ENCODE measurements at places on chromosomes 6 and 20.
A peak's percentile ranks its signal among the peaks of the same experiment; 100 is the strongest.

GRCh38 chr6:16716321-16716858, 44.9 kb downstream of the ATXN1 start:
- DNase-seq: no peak

GRCh38 chr6:169029861-169030260, 223.8 kb downstream of the THBS2 start:
- DNase-seq: no peak

- no peak for DNase-seq
Observed at GRCh38 chr6:7701212-7701834, 24.6 kb upstream of the BMP6 start.

GRCh38 chr6:439641-440167, 48.2 kb downstream of the IRF4 start:
- DNase-seq: no peak

GRCh38 chr6:170271771-170272314, 19.0 kb downstream of the DLL1 start:
- DNase-seq: peak; percentile 82

- DNase-seq: no peak
Observed at GRCh38 chr20:32455171-32455900, 97.2 kb downstream of the ASXL1 start.

GRCh38 chr6:73308712-73309534, 45.2 kb downstream of the DPPA5 start:
- DNase-seq: no peak

- DNase-seq: no peak
Observed at GRCh38 chr20:25287631-25288290, 39.9 kb downstream of the PYGB start.

DNA sequence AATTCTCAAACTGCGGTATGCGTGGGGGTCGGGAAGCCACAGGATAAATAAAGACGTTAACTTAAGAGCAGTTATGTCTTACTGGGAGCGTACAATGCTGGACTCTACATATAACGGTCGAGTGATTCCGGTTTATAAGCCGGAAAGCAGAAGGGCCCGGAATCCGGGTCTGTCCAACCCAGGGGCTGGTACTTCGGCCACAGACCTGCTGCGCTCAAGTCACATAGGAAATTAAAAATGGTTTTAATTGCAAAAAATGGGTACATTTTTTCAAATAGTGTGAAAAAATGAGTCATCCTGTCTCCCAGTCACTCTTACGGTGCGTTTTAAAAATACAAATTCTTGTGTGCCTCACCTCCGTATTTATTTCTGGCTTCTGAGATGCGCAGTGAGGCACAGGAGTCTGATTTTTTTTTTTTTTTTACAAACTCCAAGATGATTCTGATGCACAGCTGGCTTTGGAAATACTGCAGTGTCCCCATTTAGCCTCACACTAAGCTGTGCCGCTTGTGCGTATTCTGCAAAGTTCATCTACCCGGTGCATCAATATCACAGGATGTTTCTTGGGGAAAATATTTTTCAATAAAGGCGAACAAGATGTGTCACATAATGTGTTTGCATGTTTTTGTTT, 1.0 kb downstream of the PCIF1 start:
- DNase-seq: no peak

DNA sequence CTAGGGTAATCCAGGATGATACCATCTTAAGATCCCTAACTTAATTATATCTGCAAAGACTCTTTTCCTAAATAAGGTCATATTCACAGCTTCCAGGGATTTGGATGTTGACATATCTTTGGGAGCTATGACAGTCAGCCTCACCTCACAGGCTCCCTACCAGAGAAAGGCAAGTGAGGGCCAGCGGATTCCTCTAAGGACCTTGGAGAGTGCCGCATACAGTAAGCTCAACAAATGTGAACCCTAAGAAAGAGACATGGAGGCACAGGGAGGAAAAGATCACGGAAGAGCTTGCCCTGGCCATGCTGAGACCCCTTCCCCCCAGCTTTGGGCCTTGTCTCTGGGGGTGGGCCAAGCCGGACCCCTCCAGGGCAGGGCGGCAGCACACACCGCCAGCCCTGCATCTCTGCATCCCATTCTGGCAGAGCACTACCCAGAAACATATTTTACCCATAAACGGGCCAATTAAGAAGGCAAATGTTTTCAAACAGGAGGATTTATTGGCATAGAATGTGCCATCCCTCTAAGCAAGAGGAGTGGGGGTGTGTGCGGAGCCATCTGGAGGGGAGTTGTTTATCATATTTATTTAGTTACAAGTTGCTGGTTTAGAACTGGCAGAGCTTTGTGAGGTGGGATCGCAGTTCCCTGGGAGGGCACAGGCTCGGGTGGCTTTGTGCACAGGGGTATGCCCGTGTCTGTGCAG, 55.4 kb downstream of the CHMP4B start:
- no peak for DNase-seq

DNA sequence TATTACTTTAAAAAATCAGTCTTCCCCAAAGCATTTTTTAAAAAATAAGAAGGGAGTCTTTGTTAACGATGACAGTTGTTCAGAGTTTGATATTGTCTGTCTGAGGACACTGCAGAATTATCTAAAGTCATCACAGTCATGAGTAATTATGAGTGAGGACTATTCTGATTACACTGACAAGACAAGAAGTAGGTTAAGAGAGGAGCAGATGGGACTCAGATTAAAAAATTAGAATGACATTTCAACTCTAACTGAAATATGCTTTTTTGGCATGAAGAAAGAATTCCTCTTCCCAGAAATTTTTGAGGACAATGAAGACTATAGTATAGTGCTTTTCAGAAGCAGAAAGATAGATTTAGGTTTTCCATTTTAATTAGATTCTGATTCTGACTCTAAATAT, 456.5 kb downstream of the EPHA7 start:
- no peak for DNase-seq

DNA sequence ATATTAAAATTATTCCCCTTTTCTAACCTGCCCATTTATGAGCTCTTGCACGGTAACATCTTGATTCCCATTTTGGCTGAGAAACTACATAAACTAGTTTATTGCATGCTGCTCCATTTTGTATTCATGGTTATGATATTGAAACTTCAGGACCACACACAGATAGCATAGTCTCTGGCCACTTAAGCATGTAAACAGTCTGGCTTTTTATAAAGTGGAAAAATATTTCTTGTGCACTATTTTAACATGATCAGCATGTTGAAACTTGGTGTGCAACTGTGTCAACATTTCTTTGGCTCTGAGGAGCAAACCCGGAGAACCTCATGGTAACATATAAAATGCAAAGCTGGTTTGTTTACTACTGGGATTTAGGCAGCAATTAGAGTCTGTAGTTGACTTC, 70.7 kb downstream of the SLX4IP start:
- DNase-seq: no peak

GRCh38 chr20:36544134-36545018, 3.1 kb downstream of the MYL9 start:
- DNase-seq: no peak

DNA sequence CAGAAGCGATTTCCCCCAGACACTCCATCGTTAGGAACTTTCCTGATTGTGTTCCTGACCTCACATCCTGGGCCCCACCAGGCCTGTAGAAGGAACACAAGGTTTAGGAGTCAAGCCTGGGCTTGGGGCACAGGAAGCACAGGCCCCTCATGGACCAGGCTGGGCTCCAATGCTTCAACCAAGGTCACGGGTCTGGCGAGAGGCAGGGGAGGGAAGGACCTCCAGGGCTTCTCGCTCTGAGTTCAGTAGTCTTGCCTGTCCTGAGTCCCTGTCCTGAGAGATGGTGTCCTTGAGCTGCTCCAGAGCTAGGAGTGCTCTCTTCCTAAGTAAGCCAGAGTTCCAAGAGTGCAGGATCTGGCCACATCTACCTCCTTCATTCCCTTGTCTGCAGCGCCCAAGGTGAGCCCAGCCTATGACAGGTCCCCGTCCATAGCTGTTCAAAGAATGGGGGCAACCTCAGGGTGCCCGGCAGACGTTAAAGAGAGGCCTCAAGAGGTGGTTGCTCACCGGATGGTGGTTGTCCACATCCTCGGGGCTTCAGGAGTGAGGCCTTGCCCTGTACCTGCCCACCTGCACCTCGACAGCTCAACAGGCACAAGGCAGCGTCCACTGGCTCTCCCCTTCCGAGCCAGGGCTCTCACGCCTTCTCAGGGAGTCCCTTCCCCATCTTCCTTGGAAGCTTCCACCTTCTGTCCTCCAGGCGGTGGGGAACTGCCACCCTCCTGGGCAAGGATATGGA, 1.6 kb upstream of the TUBB1 start:
- no peak for DNase-seq

GRCh38 chr6:97110149-97110548, 172.9 kb downstream of the MMS22L start:
- no peak for DNase-seq

GRCh38 chr20:34675561-34675960, 1.3 kb downstream of the PIGU start:
- no peak for DNase-seq

GRCh38 chr6:103504501-103505154, 1355.1 kb downstream of the HACE1 start:
- DNase-seq: no peak

- no peak for DNase-seq
Observed at GRCh38 chr6:163738725-163739407, 324.3 kb downstream of the QKI start.

GRCh38 chr20:64053841-64054661, 4.6 kb upstream of the SOX18 start:
- DNase-seq: no peak

- DNase-seq: no peak
Observed at GRCh38 chr6:118704915-118705314, 53.5 kb upstream of the CEP85L start.

DNA sequence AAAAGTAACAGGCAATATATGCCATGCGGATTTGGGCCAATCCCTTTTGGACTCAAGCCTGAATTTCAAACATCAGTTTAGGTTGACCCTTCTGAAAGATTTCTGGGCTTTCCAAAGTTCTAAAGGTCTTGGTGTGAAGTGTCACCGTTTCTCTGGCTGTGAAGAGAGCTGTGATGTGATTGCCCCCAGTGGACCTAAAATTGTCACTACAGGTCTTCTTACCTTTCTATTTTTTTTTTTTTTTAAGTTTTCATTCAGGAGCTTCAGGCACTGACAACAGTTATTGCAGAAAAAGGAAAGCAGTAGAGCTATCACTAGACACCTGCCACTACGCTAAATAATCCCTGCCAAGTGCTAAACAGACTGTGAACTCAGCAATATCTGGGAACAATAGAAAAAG, 75.7 kb upstream of the OPRM1 start:
- no peak for DNase-seq

- DNase-seq: no peak
Observed at GRCh38 chr20:62513991-62514390, 38.2 kb upstream of the GATA5 start.

GRCh38 chr6:85580118-85580877, 13.4 kb downstream of the SNX14 start:
- DNase-seq: no peak

GRCh38 chr6:71675386-71675785, 211.0 kb upstream of the RIMS1 start:
- no peak for DNase-seq

- no peak for DNase-seq
Observed at GRCh38 chr20:23409800-23410199, 11.5 kb downstream of the NAPB start.

DNA sequence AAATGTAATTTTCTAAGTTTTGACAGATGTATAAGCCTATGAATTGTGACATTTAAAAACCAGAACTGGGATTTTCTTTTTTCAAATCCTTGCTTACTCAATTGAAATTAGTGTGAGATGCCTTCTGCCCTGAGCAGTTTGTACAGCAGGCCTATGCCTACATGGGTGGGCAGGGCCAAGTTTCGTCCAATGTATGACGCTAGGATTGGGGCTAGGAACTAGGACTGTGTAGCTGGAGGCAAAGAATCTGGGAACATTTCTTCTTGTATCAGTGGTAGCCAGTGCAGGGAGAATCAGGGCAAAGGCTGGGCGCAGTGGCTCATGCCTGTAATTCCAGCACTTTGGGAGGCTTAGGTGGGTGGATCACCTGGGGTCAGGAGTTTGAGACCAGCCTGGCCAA, 3.9 kb upstream of the PTPRA start:
- no peak for DNase-seq

DNA sequence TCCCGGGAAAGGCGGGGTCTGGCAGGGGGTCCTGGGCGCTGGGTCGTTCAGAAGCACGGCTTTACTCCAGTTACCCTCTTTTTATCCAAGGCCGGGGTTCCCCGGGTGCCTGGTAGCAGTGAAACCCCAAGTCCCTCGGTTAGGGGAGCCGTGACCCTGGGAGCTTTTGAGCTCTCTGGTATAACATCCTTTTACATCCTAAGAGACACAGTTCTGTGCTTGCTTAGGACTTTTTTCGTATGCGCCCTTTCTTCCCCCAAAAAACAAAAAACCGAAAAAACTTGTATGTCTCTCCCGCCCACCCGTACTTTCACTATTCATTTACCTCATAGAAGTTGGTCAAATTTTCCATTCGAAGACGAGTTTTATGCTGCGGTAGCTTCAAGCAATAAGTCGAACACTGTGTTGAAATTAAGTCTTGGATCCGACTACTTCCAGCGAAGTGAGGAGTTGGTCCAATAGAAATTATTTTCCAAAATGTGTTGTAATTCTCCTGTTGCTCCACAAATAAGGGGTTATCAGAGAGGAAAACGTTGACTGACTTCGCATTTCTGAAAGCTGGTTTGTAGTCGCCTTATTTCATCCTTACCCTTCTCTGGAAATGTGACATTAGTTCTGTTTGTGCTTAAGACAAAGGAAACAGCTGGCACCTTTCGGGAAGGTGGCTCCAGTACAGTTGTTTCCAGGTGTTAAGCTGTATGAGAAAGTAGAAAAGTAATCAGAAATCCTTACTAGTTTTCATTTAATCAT, 816 bp upstream of the MAN1A1 start:
- peak; percentile 30 for DNase-seq

GRCh38 chr6:4582506-4583417, 193.4 kb upstream of the CDYL start:
- no peak for DNase-seq

- DNase-seq: no peak
Observed at GRCh38 chr6:103042336-103042735, 1648.8 kb downstream of the GRIK2 start.

GRCh38 chr6:14817074-14817473, 428.8 kb upstream of the JARID2 start:
- DNase-seq: no peak

GRCh38 chr20:33337119-33337518, 54.1 kb downstream of the BPIFB1 start:
- no peak for DNase-seq

GRCh38 chr6:53809691-53810090, 14.9 kb downstream of the LRRC1 start:
- DNase-seq: no peak

DNA sequence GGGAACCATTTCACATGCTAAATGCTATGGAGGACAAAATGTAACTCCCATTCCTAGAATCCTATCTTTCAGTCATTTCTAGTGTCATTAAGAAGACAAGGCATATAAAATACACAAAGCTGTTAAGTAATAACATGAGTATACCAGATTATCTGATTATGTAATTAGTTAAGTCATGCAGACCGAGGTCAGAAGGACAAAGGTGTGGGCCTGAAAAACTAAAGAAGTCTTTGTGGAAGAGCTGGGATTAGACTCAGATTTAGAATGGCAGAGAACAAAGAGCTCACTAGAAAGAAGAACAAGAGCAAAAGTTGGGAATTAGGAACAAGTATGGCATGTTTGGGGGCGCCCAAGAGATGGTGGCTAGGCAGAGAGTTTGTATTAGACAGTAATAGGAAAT, 37.0 kb downstream of the EFHC1 start:
- no peak for DNase-seq
